ENCODE measurements at places on chromosomes 7 and 10.

- DNase-seq, result no peak
Observed at GRCh38 chr10:117189557-117189956, 7.7 kb upstream of the KCNK18 start.

DNA sequence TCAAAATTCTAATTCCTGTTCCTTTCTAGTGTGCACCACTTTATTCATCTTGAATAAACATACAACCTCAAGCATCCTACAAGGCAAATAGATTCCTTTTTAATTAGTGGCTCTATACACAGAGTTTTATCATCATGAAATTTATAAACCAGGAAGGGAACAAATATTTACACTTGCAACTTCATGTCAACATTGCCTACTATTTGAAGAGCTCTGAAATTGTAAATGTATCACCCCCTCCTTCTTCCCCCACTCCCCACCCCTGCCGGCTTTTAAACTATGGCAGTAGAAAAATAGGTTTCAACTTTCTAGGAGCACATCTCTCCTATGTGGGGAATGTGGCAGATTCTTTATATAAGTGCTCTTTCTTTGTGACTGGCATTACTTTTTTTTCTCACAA is 49.6 kb downstream of the KAT6B start:
- DNase-seq, result no peak

GRCh38 chr10:51014680-51015389 is 59.5 kb upstream of the PRKG1 start:
- no peak for DNase-seq

- DNase-seq, result no peak
Observed at GRCh38 chr7:123154231-123154860, 45.4 kb downstream of the SLC13A1 start.

DNA sequence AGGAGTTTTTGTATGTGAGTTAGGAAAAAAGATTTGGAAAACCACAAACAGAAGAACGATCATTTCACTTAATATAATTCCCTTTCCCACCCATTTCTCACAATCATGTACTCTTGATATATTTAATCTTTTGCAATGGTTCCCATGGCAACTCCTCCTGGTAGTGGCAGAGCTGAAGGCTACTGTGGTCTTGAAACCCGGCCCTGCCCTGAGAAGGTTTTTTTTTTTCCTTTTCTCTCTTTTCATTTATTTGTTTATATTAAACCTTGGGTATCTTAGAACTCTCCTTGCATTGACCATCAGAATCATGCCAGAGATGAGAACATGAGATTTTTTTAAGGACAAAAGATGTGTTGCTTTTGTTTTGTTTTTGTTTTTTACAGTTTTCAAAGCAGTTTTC is 566.1 kb upstream of the NRP1 start:
- no peak for DNase-seq

GRCh38 chr7:104231054-104232046 is 23.5 kb upstream of the ORC5 start:
- DNase-seq, result peak; percentile 67

- no peak for DNase-seq
Observed at GRCh38 chr10:101161494-101162299, 30.6 kb downstream of the TLX1 start.

GRCh38 chr10:23694446-23694920 is 255.6 kb downstream of the OTUD1 start:
- DNase-seq, result no peak

DNA sequence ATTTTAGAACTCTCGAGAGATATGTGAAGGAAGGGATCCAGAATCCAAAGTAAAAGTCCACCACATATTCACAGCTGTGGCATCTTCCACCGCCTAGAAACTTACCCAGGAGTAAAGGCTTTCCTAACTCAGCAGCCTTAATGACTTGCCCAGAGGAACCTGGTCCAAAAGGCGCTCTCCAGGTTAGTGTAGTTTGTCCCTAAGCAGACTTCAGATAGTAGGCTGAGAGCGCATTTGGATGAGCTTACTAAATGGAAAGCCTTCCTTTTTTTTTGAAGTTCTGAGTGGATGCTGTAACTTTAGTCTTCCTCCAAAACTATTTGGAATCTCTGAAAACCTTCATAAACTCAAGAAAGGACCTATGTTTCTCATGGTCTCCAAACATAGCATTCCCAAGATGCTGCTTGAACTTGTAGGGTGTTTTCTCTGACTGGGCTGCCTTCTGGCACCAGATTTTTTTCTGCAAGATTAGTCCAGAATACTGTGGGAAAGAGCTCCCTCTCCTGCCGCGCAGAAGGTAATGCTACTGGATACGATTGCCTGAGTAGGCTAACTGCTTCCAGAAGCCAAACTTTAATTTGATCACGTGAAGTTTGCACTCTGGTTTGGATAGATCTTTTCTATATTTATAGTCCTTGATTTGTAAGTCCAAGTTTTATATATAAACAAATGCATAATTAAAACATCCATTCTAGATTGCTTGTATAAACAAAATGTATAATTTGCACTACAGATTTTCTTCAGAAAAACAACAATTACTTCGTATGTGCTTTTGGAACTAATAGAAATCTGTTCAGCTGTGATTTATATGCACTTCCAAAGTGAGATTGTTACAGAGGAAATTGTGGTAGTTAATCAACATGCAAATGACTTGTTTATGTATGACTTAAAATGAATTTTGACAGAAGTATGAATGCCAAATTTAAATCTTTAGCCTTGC is 19.6 kb upstream of the GPR37 start:
- no peak for DNase-seq

- DNase-seq, result peak; percentile 66
Observed at GRCh38 chr7:77985232-77985973, 186.8 kb downstream of the PHTF2 start.

GRCh38 chr10:63672491-63672890 is 151.3 kb downstream of the REEP3 start:
- no peak for DNase-seq

DNA sequence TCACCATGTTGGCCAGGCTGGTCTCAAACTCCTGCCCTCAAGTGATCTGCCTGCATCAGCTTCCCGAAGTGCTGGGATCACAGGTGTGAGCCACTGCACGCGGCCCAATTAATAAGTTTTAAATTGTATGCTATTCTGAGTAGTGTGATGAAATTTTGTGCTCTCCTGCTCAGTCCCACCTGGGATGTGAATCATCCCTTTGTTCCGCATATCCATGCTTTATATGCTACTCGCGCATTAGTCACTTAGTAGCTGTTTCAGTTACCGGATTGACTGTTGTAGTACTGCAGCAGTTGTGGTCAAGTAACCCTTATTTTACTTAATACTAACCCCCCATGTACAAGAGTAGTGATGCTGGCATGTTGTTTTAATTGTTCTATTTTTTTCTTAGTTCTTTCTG is 47.3 kb upstream of the OIT3 start:
- no peak for DNase-seq

GRCh38 chr7:156640949-156641485 is 443 bp downstream of the RNF32 start:
- no peak for DNase-seq

DNA sequence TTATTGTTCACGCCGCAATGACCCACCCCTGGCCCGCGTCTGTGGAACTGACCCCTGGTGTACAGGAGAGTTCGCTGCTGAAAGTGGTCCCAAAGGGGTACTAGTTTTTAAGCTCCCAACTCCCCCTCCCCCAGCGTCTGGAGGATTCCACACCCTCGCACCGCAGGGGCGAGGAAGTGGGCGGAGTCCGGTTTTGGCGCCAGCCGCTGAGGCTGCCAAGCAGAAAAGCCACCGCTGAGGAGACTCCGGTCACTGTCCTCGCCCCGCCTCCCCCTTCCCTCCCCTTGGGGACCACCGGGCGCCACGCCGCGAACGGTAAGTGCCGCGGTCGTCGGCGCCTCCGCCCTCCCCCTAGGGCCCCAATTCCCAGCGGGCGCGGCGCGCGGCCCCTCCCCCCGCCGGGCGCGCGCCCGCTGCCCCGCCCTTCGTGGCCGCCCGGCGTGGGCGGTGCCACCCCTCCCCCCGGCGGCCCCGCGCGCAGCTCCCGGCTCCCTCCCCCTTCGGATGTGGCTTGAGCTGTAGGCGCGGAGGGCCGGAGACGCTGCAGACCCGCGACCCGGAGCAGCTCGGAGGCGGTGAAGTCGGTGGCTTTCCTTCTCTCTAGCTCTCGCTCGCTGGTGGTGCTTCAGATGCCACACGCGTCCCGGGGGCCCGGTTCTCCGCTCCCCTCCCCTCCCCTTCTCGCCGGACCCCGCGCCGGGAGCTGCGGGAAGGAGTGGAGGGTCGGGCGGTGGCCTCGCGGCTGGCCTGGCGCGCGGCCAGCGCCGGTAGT is at the start of gene CBX3:
CBX3 (plus strand) TSS at position 499 of the 772 bp plus-strand sequence. CDS start 1,254 bp downstream, outside the sequence.
- peak; percentile 94 for DNase-seq

- DNase-seq, result no peak
Observed at GRCh38 chr10:82377608-82378007, 502.6 kb downstream of the NRG3 start.

DNA sequence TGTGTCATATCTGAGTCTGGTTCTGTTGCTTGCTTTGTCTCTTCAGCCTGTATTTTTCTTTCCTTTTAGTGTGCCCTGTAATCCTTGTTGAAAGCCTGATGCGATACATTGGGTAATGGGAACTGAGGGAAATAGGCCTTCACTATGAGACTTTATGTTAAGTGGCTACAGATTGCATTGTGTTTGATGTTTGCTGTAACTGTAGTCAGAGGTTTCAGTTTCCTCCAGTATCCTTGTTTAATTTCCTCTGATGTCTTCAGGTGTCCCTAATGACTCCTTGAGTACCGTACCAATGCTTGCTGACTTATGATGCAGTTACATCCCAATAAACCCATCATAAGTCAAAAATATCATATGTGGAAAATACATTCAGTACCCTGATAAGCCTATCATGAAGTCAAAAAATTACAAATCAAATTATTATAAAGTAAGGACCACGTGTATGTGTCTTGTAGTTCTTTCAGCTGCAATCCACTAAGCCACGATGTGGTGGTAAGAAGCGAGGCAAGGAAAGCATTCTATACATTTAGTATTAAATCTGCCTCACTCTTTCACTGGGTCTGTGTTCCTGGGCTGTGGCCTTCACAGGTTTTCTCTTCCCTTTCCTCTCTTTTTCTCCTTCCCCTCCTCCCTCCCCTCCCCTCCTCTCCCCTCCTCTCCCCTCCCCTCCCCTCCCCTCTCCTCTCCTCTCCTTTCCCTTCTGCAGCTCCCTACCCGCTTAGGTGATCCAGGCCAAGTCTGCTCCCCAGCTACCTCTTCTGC is 13.3 kb upstream of the GIMAP6 start:
- DNase-seq, result no peak

GRCh38 chr7:7595451-7595850 is 28.8 kb downstream of the MIOS start:
- DNase-seq, result no peak

- DNase-seq, result peak; percentile 22
Observed at GRCh38 chr7:132075515-132075914, 500.8 kb downstream of the PLXNA4 start.

GRCh38 chr7:36781011-36781738 is 56.9 kb upstream of the AOAH start:
- DNase-seq, result no peak

- no peak for DNase-seq
Observed at GRCh38 chr10:58152673-58153263, 114.9 kb downstream of the IPMK start.

- DNase-seq, result no peak
Observed at GRCh38 chr7:135930565-135931461, 46.3 kb downstream of the MTPN start.

DNA sequence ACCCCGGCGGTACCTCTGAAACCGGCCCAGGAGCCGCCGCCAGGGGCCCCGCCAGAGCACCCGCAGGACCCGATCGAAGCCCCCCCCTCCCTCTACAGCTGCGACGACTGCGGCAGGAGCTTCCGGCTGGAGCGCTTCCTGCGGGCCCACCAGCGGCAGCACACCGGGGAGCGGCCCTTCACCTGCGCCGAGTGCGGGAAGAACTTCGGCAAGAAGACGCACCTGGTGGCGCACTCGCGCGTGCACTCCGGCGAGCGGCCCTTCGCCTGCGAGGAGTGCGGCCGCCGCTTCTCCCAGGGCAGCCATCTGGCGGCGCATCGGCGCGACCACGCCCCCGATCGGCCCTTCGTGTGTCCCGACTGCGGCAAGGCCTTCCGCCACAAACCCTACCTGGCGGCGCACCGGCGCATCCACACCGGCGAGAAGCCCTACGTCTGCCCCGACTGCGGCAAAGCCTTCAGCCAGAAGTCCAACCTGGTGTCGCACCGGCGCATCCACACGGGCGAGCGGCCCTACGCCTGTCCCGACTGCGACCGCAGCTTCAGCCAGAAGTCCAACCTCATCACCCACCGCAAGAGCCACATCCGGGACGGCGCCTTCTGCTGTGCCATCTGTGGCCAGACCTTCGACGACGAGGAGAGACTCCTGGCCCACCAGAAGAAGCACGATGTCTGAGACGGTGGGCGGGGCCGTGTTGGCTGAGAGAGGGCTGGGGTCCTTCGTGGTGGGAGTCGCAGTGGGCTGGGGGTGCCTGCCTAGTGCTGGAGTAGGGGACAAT is 3.8 kb downstream of the REPIN1 start:
- DNase-seq, result no peak

DNA sequence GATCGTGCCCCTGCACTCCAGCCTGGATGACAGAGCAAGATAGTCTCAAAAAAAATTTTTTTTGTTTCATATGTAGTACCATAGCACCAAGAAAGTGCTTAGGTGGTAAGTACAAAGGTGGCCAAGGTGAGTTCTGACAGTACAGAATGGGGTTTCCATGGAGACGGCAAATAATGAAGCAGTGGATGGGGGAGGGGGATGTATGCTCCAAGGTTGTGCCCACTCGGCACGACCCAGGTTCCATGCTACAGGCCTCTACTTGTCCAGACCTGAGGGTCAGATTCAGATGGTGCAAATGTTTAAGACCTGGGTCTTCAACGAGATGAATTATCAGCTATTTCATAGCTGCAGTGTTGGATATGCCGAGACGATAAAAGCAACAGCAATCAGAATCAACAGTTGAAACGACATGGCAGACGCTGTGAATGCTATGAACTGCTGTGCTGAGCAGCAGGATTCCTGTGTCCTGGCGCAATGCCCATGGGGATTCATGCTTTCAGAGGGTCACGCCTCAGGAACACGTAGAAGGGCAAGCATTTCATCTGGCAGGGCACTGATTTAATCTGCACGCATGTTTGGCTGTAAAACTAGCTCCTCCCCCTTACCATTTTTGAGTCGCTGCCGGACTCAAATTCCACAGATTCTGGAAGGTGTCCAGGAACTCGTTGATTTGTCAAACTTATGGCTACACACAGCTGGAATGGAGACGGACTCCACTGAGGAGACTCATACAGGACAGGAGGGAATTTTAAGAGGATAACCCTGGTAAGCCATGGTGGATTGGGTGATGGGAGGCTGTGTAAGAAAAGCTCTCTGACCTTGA is 256.5 kb downstream of the FRMD4A start:
- DNase-seq, result peak; percentile 95
